Neural cell (in vitro differentiated cells): ENCODE measurements at places on chromosomes 2 and 18. TPM values are rescaled to one million over a fixed set of nuclear protein-coding genes. Genes with fewer than 3 reads are reported as not detected.

Gene PLEKHH2
- polyA plus RNA-seq = 0.50 and 1.1 TPM in 2 replicates

Gene C2orf80
- polyA plus RNA-seq = 68.0 and 71.5 TPM in 2 replicates

Gene CD8B2
- not detected in 2 replicates for polyA plus RNA-seq

Gene COPS9
- 295 and 359 TPM in 2 replicates for polyA plus RNA-seq

Gene SULT6B1
- not detected in 2 replicates for polyA plus RNA-seq
